K562 (cell line): ENCODE measurements at places on chromosomes 3 and 15.

- DNase-seq = no peak
Observed at GRCh38 chr3:53837331-53837730, 8.9 kb downstream of the CHDH start.

DNA sequence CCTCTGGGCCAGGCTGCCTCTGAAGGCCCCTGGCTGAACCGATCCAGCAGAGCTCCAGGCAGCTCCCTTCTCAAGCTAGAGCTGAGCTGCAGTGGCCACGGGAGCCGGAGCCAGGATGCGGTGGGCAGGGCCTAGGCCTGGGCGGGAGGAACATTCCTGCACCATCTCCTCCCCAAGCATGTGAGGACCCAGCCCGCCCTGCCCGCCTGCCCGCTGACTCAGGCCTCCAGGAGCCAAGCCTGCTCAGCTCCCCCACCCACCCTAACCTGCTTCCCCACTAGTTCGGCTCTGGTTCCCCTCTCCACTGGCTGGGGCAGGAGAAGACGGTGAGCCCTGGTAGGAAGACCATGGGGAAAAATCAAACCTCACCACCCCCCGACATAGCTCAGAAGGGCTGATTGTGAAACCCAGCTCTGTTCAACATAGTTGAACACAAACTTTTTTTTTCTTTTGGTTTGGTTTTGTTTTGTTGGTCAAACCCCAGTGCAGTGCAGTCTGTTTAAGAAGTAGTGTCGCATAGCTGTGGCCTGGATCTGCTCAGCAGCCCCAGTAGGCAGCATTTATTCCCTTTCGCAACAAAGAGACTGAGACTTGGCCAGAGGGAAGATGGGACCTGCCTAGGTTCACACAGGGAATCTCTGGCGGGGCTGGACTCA is 13.5 kb downstream of the SNX33 start:
- DNase-seq = no peak

GRCh38 chr3:103006526-103007183 is 571.8 kb downstream of the ZPLD1 start:
- DNase-seq = no peak

DNA sequence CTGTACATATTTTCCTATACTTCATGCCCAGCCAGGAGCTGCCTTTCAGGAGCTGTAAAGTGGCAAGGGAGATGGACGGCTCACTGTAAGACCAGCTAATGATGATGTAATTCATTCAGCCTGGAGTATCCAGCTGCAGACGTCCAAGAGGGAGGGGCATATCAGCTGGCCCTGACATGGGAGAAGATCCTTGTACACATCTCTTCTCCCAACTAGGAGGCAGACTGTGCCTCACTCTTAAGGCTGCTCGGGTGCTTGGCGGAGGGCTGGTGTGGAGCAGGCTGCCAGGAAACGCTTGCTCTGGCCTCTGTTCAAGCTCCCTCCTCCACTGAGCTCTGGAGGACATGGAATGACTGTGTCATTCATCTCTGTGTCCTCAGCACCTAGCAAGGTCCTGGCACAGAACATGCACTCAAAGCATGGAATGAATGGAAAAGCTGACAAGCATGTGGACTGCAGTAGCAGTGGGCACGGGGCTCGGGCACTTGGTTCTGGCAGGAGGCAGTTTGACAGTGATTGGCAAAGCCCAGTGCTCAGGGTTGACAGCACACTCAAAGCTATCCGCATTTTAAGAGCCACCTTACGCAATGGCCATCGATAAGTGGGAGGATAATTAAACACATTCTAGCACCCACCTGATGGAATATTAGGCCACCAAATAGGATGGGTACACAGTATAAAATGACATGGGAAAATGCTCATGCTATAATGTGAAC is 72.4 kb downstream of the TBC1D2B start:
- no peak for DNase-seq

- peak; percentile 69 for DNase-seq
Observed at GRCh38 chr3:141308588-141309218, 59.6 kb upstream of the ZBTB38 start.

GRCh38 chr3:177615015-177615414 is 417.7 kb upstream of the TBL1XR1 start:
- peak; percentile 26 for DNase-seq

DNA sequence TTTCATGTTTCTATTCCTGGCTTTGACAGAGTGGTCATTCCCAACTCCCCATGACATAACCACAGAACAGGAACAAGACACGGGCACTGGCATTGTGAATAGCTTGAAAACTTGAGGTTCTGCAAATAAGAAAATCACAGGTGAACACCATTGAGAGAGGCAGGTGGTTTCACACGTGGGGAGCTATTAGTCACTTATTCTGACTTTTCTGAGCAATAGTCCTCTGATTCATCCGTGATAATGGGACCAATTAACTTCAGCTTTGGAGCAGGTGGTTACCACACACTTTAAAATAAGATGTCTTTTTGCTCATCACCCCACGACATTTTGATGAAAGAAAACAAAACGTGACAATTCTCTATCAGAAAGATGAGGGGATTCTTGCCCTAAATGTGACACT is 224.7 kb downstream of the KLF13 start:
- DNase-seq = no peak

DNA sequence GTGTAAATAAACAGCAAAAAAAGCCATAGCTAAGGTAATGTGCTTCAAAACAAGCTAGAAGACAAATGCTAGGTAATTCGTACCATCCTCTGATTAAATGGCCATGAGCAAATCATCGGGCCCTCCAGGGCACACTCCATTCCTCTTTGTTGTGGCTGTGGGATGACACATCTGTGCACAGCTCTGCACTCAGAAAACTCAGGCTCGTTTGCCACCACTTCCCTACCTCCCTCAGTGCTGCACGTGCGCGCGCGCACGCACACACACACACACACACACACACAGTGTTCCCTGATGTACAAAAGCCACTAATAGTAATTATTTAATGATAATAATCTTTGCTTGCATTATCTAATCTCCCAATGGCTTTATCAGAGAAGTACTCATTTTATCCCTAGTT is 336.6 kb downstream of the FEZF2 start:
- DNase-seq = no peak

DNA sequence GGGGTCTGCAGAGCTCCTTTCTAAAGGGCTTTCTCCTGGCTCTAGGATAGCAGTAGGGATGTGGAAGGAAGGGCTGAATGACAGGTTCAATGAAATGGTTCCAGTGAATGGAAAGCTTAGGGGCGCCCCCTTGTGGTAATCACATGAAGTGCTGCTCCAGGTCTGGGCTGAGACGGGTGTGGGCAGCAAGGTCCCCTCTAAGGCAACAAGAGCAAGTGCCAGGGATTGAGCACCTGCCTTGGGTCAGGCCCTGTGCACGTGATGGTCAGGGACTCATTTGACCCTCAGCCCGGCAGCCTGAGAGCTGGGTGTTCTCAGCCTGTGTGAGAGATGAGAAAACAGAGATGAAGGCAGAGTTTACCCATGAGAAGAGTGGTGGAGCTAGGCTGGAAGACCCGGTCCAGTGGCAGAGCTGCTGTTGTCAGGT is 12.1 kb upstream of the CX3CR1 start:
- peak; percentile 84 for DNase-seq

DNA sequence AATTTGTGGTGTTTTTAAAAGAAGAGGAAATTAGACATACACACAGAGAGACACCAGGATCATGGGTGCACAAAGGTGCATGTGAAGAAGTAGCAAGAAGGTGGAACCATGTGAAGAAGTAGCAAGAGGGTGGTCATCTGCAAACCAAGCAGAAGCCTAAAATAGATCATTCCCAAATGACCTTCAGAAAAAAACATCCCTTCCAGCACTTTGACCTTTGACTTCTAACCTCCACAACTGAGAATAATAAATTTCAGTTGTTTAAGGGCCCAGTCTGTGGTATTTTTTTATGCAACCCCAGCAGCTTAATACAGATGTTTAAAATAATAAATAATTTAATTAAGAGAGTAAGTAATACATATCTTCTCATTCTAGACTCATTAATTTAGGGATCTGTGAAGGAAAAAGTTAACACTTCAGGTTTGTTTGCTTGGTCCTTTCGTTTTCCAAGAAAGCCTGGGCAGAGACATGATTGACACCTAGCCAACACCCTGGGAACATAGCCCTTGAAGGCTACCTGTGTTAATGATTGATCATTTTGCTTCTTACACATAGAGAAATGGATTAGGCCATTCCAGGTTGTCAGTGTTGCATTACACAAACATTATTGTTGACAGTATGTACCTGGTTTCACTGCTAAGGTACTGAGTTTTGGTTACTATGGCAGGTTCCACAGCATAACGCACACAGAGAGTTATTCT is 1331.2 kb upstream of the GBE1 start:
- no peak for DNase-seq

DNA sequence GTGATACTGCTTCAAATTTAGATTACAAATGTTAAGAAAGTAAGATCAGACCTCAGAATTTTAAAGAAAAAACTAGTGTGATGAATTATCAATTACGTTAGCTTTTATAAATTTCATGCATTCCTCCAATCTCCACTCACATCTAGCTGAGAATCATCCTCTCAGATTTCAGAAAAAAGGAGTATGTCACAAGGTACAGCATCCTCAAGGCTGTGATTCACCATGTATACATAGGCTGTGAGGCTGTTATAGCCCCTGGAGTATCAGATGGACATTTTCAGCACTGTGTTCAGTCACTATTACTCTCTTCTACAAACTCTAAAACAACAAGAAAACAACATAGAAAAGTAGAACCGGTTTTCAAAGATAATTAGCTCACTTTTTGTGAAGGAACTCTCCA is 214.4 kb downstream of the PCCB start:
- no peak for DNase-seq

GRCh38 chr15:58742022-58742813 is 7.3 kb downstream of the ADAM10 start:
- DNase-seq = no peak

DNA sequence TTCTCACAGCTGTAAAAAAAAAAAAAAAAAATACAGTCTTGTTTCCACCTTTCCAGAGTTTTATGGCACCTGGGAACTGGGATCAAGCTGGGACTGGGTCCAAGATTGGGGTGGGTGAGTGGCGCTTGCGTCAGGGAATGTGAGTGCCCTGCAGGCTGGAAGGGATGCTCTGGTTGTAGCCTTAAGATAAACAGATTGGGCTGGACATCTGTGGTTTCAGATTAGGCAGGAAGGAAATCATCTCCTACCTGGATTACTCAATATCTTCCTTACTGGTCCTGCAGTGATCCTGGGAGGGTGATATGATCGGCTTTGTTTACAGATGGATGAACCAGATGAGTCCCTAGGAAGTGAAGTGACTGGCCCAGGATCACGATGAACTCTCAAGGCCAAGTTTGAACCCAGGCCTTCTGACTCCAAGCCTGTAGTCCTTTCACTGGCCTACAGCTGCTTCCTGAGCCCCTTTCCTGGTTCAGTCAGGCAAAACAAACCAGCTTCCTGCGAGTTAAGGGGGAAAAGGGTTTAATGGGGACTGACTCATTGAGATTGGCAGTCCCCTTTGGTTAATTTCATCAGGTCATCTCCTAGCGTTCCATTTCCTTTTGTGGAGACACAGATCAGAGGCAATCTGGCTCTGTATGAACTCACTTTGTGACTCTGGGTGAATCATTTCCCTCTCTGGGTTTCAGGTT is 179.8 kb downstream of the THSD4 start:
- DNase-seq = no peak
